ENCODE measurements at places on chromosomes 1 and 21.

- no peak for DNase-seq
Measured at GRCh38 chr1:54839824-54840223, 38.7 kb upstream of the TTC22 start.

DNA sequence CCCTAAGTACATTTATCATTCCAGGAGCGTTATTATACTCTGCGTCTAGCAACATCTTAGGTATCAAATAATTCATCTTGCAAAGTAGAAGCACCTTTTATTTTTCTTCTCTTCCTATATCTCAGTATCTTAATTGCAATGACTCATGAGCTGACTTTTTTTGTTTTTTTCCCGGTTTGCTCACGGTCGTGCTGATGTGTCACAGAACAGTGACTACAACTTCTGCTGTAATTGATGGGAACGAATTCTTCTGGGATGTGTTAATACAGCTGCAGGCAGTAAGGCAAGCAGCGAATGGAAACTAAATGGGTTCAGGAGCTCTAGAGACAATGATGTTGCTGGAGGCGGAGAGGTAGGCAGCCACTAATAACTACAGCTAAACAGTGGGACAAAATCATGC is 89.8 kb upstream of the TMPRSS15 start:
- no peak for DNase-seq

- DNase-seq, result no peak
Measured at GRCh38 chr1:117362986-117363385, 4.3 kb upstream of the MAN1A2 start.

DNA sequence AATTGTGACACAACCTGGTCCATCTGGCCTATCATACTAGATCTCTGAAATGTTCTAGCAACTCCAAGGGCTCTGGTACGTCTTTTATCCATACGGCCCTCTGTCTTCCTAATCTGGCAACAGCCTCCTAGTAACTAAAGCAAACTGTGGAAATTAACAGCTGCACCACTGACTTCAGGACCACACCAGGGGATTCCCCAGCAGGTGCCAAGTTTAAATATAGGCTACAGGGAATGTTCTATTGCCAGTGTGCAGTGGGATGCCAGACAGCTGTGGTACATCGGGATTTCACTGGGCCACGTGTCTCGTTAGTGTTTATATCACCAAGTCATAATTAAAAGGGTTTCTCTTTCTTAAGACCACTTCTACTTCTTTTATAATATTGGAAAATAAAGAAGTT is 94.3 kb downstream of the RGS2 start:
- no peak for DNase-seq

DNA sequence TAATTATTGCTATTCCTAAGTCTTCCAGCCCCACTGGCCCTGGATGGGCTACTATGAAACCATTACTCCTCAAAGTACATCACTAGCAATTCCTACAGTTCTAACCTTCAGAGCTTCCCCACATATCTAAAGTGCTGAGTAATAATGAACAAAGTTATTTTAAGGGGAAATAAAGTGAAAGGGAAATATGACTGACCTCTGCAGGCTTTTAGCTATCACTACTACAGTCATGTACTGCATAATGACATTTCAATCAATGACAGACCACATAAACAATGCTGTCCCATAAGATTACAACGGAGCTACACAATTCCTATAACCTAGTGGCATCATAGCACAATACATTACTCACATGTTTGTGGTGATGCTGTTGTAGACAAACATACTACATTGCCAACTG is 32.5 kb upstream of the ASPM start:
- no peak for DNase-seq

GRCh38 chr1:244339073-244339692 is 112.5 kb downstream of the ADSS2 start:
- DNase-seq, result no peak

DNA sequence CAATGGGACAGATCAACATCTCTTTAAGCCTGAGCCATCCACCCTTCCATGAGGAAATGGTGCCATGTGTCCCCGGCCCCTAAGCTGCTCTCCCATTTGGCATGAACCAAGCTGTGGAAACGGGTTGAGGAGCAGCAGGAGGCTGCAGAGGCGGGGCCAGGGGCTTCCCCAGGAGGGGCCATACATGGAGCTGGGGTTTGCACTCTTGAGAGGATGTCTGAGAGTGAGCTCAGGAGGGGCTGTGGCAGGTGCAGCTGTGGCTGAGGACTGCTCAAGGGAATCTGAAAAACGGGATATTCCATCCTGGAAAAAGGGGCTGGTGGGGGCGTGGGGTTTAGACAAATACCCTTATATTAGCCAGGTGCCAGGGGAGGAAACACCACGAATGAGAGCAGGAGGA is 7.1 kb upstream of the CLEC20A start:
- DNase-seq, result no peak

GRCh38 chr21:27532076-27532475 is 565.2 kb upstream of the ADAMTS5 start:
- DNase-seq, result no peak

GRCh38 chr21:18204931-18205330 is 39.7 kb upstream of the CHODL start:
- no peak for DNase-seq

DNA sequence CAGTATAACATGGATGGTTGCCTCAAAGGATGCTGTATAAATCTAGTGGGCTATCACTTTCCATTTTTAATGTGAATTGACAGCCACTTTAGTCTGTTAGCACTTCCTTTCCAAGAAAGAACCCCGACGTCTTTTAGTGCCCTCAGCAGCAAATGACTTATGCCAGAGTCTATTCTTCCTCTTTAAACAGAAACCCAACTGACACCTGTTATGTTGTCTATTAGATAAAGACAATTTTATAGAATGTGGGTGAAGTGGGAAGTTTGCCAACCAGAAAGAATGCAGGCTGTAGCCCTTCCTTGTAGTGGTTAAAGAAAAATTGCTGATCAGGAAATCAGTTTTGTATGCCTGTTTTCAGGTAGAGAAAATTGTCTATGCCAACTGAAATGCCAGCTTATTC is 344.9 kb downstream of the ZNF326 start:
- DNase-seq, result no peak

DNA sequence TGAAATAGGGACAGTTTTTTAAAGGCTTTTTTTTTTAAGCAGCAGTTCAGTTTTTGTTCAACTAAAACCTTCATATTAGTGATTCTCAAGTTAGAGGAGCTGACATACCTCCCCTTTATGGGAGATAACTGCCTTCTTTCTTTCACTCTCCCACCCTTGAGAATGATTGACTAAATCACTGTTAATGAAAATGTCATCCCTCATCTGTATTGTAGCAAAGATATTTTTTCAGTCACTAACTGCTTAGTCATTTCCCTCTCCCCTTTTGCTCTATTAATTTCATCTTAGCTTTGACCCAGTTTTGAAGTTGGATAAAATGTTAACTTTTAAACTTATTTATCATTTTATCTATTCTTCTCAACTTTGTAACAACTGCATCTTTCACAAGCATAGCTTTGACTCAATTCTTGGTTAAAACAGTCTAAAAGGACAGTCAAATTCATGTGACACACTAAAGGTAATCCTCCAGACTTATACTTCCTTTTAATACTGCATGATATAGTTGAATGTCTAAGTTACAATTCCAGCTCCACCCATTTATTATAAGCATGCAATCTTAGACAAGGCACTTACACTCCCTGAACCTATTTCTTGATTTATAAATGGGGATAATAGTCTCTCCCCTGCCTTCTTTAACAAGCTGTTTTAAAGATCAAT is 17.1 kb downstream of the CAPZA1 start:
- DNase-seq, result no peak

GRCh38 chr1:242405947-242406346 is 118.5 kb downstream of the PLD5 start:
- no peak for DNase-seq

DNA sequence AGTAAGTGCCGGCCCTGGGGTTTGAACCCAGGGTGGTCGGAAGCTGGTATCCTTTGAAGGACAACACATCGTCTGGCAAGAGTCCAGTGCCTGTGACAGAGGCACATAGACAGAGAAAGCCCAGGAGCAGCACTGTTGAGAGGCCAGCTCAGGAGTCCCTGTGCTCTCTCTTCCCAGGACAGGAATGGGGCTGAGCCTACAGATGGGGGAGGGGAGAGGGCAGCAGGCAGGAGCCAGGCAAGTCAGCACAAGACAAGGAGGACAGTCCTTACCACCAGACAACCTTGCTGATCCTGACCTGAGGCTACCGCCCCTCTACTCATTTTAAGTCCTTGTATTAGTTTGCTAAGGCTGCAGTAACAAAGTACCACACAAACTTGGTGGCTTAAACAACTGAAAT is 27.7 kb upstream of the SYT6 start:
- no peak for DNase-seq

DNA sequence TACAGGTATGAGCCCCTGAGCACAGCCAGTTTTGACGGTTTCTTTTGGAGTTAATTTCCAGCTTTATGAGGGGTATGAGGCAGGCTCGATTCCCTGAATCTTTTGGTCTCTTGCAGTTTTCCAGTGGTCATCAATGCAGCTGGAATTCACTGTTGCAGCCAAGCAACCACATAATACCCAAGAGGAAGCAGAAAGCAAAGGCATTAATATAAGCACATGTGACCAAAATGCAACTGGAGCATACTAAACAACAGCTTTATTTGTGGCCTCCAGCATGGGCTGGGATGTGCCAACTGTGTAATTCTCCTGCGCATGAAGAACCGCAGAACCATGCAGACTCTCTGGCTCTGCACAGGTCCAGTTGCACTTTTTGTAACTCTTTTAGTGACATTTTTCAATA is 33.0 kb downstream of the DSCAM start:
- no peak for DNase-seq

DNA sequence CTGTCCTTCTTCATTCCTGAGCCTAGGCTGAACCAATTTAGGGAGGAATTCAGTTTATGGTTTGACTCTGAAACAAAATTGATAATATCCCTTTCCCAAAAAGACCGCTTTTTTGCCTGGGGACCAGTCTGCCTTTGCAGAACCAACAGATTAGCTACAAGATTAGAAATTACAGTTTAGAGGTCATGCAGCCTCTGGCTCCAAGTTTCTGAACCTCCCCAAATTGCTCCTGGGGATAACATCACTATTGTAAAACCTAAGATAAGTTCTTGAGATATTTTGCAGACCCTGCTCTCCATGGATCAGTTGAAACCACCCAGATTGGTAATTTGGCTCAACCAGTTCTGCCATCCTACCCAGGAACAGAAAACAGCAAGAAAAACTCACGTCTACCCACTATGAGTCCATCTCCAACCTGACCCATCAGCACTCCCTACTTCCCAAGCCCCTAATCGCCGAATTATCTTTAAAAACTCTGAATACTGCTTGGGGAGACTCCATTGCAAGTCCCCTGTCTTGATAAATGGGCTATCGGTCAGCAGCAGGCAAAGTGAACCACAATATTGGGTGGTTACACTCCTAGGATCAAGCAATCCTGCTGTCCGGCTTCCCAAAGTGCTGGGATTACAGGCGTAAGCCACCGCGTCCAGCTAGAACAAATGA is 605 bp upstream of the RABGGTB start:
- no peak for DNase-seq

DNA sequence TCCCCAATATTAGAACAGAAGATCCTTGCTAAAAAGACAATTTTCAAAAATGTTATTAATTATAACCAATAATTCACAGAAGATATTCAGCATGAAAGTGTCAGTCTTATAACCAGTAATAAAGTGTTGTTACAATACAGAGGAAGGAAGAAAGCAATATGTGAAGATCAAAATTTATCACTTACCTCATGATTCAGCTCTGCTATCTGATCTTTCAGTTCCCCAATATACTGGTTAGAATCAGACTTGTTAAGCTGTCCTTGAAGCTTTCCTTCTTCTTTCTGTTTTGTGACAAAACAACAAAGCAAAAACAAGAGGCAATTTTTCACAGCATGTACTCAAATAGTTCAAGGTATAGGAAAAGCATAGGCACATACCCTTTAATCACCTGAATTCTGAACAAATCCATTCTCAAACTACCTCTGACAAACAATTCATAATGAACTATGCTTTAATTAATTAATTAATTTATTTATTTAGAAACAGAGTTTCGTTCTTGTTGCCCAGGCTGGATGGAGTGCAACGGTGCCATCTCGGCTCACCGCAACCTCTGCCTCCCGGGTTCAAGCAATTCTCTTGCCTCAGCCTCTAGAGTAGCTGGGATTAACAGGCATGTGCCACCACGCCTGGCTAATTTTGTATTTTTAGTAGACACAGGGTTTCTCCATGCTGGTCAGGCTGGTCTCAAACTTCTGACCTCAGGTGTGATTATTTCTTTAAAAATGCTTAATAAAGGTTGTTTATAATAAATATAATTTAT is 76.9 kb upstream of the GFI1 start:
- DNase-seq, result no peak

GRCh38 chr1:51506537-51506936 is 12.5 kb downstream of the EPS15 start:
- DNase-seq, result no peak

DNA sequence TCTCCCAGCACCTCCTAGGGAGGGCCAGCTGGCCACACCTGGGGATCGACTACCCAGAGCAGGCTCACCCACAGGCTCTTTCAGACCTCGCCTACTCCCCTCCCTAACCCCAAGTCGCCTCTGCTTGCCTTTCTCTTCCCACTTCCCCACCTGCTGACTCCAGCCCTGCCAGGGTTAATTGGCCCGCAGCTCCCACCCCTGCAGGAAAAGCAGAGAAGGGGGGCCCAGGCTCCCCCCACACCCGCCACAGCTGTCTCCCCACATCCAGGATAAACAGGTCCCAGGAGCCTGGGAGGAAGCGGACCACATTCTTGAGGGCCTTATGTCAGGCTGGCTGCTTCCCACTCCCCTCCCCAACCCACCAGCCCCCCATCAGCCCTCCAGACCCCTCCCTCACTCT is 45.0 kb downstream of the TAS1R2 start:
- no peak for DNase-seq

GRCh38 chr21:32276671-32277070 is 2.2 kb downstream of the MIS18A start:
- no peak for DNase-seq

DNA sequence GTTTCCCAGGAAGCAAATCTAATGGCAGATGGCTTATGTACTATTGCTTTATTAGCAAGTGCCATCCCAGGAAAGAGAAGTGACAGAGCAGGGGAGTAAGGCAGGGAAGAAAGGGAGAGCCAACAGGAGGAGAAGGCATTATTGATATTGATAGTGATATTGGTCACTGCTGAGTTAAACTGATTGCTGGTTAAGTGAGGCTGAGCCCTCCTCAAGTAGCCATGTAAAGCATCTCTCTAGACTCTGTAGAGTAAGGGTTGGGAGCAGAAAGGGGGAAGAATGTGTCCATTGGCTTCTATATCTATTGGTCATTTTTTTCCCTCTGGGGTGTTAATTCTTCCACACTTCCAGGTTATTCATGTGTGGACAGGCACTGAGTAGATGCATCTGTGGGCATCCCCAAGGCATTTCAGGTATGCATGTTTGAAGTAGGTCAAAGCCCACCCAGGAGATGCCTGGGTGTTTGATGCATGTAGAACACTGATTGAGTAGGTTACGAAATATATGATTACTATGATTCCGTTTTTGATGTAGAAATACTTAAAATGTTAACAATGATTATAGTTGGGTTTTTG is 290.5 kb upstream of the DPYD start:
- no peak for DNase-seq
